ENCODE measurements at places on chromosomes 6 and 20.

GRCh38 chr6:168318090-168318489, 1.5 kb downstream of the DACT2 start:
- no peak for DNase-seq

- DNase-seq, result no peak
Observed at GRCh38 chr20:35866418-35867202, 87.7 kb downstream of the SCAND1 start.

DNA sequence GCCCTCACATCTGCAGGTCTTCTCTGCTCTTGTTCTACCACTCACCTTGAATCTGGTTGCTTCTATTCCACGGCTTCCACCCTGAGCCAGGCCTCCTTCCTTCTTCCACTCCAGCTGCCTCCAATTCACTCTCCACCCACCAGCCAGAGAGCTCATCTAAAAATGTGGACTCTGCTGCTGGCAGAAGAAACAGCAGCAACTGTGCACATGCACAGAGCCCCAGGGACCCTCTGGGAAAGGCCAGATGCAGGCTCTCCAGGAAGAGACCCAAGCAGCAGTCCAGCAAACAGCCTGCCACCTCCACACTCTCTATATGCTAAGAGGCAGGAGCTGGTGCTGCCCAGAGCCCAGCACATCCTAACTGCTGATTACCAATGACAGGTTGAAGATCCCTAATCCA, 162.6 kb upstream of the TOP1 start:
- no peak for DNase-seq

GRCh38 chr6:74597266-74597665, 608.6 kb downstream of the COL12A1 start:
- no peak for DNase-seq

GRCh38 chr6:44732243-44732642, 344.7 kb downstream of the CDC5L start:
- no peak for DNase-seq

DNA sequence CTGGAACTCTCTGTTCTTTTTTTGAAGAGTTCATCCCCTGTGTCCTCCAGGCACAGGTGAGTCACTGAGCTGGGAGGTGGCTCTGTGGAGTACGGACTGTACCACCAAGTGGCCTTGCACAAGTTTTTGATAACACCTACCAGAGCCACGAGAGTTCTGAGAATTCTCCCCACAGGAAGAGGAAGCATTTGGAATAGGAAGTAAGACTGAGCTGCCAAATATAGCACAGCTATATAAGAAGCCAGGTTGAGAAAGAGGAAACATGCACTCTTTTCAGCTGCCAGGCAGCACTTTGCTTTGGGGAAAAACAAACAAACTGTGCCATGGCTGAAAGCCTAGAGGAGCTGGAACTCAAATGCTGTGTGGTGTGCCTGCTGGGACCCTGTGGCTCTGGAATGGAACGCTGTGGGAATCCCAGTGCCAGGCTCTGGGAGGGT, 70.8 kb upstream of the RIPOR2 start:
- DNase-seq, result no peak

GRCh38 chr6:33632558-33633039, 11.5 kb downstream of the ITPR3 start:
- DNase-seq, result no peak

GRCh38 chr6:160742090-160742489, 40.0 kb downstream of the PLG start:
- no peak for DNase-seq

DNA sequence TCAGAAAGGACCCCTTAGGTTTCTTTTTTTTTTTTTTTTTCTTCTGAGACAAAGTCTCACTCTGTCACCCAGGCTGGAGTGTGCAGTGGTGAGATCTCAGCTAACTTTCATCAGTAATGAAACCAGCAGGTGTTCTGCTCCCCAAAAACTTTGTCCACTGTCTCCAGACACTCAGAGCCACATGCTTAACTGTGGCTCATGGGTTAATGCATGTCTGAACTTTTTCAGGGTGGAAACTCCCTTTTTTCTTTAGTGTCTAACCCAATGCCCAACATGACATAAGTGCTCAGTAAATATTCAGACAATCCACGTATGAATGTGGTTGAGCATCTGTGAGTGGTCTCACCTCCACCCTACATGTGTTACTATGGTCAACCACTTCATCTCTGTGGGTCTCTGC, 45.4 kb downstream of the MYB start:
- no peak for DNase-seq

GRCh38 chr20:45934046-45934585, 367 bp upstream of the PCIF1 start:
- DNase-seq, result no peak

DNA sequence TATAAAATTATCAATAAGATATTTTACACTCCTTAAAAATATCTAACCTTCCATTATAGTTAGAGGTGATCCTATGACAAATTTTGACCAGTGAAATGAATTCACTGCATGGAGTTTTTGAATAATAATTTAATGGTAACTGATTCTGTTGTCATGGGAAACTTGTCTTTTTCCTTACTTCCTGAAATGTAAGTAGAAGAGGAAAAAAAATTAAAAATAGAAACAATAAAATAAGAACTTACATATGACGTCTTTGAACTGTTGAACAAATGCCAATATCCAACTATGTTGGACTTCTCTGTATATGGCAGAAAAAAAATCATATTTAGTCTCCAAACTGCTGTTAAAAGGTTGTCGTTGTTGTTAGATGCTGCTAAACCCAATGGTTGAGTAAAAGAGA, 26.3 kb downstream of the PPP1R14C start:
- no peak for DNase-seq

GRCh38 chr6:91683240-91683639, 1096.4 kb upstream of the MAP3K7 start:
- no peak for DNase-seq

DNA sequence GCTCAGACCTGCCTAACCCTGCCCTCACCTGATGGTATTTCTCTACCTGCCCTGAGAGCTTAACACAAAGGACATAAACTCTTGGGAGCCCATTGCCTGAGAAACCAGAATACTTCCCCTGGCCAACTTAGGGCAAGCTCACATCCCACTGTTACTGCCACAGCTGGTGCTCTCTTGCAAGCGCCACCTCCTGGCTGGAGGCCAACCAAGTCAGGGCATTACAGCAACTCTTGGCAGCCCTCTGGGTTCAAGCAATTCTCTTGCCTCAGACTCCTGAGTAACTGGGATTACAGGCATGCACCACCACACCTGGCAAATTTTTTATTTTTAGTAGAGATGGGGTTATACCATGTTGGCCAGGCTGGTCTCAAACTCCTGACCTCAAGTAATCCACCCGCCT, 70.1 kb downstream of the HECA start:
- no peak for DNase-seq

DNA sequence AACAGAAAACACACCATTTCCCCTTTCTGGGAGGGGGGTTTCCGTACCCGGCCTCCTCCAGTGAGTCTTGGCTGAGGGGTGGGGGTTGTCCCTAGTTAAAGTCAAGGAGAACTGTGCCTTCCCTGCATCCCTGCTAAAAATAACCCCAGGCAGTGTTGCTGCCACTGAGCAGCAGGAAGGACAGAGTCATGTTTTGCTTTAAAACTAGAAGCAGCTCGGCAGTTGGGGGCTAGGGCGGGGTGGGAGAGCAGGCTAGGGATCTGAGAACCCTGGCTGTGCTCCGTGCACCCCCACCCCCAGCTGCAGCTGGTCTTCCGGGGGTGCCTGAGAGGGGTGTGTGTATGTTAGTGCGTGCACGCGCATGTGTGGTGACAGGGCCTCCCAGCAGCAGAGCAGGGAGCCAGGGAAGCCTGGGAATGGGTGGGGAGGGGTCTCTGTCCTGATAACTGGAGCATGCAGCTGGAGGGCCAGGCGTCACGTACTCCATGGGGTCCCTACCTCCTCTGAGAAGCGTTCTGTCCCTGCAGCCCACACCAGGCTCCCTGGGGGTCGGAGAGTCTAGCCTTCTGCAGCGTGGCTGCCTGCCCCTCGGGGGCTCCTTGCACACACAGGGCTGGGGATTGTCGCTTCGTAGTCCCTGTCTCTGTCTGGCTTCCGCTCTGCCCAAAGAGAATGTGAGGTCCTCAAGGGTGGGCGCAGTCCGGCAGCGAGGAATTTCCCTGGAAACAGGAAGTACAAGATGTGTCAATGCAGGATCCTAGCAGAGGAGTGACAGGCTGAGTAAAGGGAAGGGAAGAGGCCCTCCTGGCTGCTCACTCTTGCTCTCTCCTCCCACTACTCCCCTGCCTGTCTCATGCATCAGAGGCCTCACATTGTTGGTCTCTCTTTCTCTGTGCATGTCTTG, 16.8 kb upstream of the ARMC12 start:
- DNase-seq, result no peak

All from activated T-helper 1 cell treated with anti-CD3 and anti-CD28 coated beads, Interleukin-2, amount 50 U/mL, for 16 hours (primary cell).